ENCODE measurements at places on chromosomes 11 and 22.

GRCh38 chr11:129286813-129287212 is 88.8 kb upstream of the BARX2 start:
- DNase-seq, result no peak

DNA sequence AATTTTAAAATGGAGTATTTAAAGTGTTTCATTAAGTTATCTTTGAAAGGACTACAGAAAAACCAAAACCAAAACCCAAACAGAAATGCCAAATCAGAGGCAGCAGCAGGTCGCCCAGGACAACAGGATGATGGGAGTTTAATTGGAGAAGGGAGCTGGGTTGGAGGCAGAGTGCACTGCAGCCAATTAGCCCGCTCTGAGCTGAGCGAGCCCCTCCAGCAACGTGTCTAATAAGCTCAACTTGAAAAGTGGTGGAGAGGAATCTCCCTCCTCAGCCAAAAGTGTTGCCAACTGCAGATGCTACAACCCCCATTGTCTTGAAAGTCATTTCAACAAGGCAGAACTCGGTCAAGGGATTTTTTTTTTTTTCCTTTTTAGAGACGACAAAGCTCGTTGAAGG is 323.9 kb downstream of the CADM1 start:
- no peak for DNase-seq

- DNase-seq, result no peak
Observed at GRCh38 chr11:34790620-34791019, 125.6 kb downstream of the APIP start.

- no peak for DNase-seq
Observed at GRCh38 chr11:124172101-124172500, 11.0 kb upstream of the OR10D3 start.

GRCh38 chr11:70068950-70069349 is 9.2 kb upstream of the ANO1 start:
- DNase-seq, result no peak

DNA sequence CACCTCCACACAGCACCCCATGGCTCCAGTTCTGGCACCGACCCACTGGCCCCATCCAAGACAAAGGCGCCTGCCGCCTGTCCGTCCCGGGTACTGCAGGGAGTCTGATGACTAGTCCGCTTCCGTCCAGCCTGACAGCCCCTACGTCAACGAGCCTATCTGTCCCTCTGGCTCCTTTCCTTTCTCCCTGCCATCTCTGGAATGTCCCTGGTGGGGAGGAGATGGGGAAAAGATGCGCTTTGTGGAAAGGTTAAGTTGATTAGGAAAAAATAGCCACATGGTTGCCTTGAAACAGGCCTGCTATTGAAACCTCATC is 10.4 kb downstream of the PDGFB start:
- no peak for DNase-seq

GRCh38 chr11:59222464-59223060 is 9.8 kb upstream of the MPEG1 start:
- peak; percentile 32 for DNase-seq

- no peak for DNase-seq
Observed at GRCh38 chr22:23753385-23753784, 840 bp downstream of the VPREB3 start.

DNA sequence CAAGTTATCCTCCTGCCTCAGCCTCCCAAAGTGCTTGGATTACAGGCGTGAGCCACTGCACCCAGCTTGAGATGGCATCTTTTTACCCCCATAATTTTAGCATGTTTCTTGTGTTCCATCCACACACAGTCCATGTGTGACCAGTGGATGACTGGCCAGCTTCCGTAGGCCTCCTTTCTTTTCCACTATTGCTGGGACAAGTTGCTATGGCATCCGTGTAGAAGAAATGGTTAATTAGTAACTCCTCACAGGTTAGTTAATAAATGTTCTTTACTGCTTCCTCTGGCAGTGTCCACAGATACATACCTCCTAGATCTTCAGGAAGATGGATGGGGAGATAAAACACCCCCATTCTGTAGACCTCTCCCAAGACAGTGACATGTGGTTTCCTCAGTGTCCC is 154.3 kb upstream of the RASSF10 start:
- no peak for DNase-seq

- DNase-seq, result no peak
Observed at GRCh38 chr11:21323617-21324016, 654.2 kb downstream of the NELL1 start.

DNA sequence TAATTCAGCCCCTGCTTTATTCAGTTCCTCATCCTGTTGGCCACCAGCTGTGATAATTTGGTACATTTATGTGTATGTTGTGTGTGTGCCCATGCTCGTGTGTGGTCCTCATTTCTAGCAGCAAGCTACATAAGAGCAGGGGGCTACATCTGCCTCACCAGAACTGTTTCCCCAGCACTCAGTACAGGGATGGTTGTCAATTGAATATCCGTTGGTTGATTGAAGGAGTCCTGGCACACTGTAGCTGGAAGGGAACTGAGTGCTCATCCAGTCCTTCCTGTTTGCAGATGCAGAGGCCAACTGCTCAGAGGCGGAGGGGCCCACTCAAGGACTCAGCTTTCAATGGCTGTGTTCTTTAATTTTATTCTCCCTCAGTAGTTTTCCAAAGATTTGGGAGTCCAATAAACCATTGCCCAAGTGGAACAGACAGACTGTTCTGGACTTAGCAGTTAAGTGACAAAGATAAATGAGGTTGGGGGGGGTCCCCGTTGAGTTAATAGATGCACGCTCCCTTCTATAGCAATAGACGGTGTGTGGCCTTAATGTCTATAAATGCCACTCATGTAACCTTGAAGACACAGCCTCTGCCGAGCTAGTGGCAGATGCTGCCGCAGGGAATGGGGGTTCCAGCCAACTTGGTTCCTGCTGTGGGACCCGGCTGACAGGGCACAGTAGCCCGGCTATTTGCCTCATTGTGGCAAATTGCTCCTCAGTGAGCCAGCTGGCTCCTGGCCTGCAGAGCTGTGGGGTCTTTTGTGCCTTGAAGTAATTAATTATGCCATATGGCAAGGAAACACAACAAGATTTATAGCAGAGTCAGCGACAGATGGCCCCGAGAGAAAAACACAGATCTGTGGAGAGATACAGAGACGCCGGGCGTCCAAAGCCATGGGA is 71.4 kb upstream of the GRK3 start:
- no peak for DNase-seq

- no peak for DNase-seq
Observed at GRCh38 chr11:17405232-17406005, 17.0 kb upstream of the KCNJ11 start.

DNA sequence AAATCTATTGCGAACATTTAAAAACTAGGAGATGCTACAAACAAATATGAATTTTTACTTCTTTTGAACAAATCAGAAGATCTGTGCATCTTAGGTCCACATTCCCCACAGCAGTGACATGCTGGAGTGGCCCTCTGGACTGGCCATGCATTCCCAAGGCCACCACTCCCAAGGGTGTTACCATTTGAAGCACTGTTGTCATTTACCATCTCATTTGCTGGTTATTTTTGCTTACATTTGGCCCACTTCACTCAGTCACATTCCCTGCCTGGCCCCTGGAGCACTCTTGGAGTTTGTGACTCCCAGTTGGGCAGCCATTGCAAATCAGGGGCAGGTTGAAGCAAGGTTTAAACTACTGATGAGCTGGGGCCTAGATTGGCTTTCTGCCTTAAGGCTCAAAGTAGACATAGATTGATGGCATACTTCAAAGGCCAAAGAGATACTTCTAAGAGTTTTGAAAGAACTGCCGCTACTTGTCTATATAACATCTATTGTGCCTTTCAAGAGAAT is 8.5 kb upstream of the ZNRF3 start:
- DNase-seq, result no peak

- no peak for DNase-seq
Observed at GRCh38 chr11:30705913-30706675, 119.9 kb upstream of the MPPED2 start.

- DNase-seq, result no peak
Observed at GRCh38 chr11:2312232-2313042, 10.6 kb downstream of the TSPAN32 start.

DNA sequence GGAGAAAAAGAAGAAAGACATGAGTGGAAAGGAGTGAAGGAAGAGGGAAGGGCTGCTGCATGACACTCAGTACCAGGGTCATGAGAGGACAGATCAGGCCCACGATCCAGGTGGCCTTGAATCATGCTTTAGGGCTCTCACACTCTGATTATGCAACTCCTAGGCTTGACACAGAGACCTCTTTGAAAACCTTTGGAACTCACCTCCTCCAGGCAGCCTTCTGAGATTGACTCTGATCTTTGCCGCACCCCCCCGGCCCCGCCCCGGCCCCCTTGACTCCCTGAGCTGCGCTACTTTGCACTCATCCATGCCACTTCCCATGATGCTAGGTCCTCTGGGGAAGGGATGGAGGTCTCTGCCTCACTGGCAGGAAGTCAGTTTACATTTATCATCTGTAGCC is 10.7 kb downstream of the PTPN5 start:
- DNase-seq, result no peak

DNA sequence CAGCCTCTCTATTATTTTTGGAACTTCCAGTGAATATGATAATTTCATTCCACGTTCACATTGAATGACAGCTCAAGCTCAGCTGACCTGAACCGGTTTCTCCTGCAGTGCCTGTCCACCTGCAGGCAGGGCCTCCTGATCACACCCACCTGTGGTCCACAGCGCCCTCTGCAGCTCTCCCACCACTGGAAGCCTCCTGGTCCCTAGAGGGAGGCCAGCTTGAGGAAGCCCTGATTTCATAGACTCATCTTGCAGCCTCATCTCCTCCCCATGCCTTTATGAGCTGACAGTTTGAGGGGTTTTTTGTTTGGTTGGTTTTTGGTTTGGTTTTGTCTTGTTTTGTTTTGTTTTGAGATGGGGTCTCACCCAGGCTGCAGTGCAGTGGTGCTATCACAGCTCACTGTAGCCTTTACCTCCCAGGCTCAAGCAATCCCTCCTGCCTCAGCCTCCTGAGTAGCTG is 29.9 kb upstream of the MALAT1 start:
- DNase-seq, result peak; percentile 73

- no peak for DNase-seq
Observed at GRCh38 chr11:67304511-67305113, 1.3 kb downstream of the SSH3 start.

DNA sequence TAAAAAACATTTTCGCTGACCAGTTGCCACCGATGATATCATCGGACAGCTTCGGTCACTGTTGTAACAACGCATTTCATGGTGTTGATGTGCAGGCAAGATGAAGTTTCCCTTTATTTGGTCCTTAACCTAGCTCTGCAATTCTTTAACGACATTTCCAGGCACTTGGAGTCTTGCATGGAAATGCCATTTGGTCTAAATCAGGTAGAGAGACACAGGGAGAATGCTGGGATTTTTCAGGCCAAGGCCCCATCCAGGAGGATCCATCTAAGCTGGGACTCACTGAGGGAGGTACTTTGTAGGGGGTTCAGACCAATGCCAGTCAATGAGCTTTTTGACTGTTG is 121.5 kb upstream of the RCN1 start:
- no peak for DNase-seq

- no peak for DNase-seq
Observed at GRCh38 chr22:46041642-46042041, 64.7 kb upstream of the WNT7B start.

- DNase-seq, result no peak
Observed at GRCh38 chr11:79501707-79502106, 60.9 kb upstream of the TENM4 start.
